ENCODE measurements at places on chromosomes 2 and 18.
A peak's percentile ranks its signal among the peaks of the same experiment; 100 is the strongest.

DNA sequence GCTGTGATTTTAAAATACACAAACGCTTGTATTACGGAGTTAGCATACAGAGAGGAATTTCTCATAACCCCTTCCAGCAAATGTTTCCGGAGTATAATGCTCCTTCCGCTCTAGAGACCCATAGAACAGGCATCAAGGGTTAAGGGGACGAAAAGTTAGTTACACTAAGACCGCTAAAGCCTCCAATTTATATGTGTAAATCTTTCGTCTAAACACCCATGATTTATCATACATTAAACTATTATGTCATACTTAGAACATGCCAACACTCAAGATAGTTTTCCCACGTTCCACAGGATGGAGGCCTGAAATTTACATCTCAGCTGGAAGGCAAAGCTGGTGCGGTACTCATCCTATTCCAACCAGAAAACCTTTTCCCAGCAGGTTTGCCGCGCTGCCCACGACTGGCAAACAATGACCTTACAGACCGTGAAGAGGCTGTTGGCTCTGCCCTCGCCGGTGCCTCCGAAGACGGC lies 650 bp downstream of the ORMDL1 start:
- DNase-seq = no peak

DNA sequence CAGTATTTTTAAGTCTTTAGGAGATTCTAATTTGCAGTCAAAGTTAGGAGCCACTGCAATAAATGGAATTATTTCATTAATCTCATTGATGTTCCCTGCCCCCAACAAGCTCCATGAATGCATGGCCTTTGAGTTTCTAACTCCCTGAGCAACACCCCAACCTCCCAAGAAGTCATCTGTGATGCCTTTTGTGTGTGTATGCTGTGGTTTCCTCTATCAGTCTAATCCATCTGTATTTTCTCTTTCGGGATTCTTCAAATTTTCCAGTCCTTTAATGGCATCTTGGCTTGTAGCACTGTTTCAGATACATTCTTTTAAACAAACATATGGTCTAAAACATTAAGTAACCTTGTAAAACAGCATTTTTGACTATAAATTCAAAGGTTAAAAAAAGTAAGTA lies 16.8 kb downstream of the SERPINB10 start:
- no peak for DNase-seq

DNA sequence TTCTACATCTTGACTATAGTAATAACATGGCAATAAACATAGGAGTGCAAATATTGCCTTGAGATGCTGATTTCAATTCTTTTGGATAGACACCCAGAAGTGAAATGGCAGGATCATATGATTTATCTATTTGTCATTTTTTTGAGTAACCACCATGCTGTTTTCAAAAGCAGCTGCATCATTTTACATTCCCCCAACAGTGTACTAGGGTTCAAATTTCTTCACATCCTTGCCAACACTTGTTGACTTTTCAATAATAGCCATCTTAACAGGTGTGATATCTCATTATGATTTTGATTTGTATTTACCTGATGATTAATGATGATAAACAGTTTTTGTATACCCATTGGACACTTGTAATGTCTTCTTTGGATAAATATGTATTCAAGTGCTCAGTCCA lies 90.8 kb downstream of the STRADB start:
- no peak for DNase-seq

DNA sequence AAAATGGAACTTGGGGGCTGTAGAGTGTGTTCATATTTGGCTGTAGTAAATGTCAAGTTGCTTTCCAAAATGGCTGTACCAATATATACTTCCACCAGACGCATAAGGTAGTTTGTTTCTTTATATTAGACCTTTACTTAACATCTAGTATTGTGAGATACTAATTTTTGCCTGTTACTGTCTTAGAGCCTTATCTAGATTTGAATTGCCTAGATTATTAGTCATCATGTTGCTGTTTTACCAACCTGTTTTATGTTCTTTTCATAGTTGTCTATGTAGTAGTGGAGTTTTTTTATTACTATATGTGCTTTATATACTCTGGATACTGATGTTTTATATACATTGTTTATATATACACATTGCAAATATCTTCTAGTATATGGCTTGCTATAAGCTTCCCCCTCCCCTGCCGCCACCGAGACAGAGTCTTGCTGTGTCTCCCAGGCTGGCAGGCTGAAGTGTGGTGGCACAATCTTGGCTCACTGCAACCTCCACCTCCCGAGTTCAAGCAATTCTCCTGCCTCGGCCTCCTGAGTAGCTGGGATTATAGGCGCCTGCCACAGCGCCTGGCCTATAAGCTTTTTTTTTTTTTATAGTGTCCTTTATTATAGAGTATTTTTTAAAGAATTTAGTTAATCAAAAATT lies 18.9 kb downstream of the SLC39A10 start:
- DNase-seq = no peak

DNA sequence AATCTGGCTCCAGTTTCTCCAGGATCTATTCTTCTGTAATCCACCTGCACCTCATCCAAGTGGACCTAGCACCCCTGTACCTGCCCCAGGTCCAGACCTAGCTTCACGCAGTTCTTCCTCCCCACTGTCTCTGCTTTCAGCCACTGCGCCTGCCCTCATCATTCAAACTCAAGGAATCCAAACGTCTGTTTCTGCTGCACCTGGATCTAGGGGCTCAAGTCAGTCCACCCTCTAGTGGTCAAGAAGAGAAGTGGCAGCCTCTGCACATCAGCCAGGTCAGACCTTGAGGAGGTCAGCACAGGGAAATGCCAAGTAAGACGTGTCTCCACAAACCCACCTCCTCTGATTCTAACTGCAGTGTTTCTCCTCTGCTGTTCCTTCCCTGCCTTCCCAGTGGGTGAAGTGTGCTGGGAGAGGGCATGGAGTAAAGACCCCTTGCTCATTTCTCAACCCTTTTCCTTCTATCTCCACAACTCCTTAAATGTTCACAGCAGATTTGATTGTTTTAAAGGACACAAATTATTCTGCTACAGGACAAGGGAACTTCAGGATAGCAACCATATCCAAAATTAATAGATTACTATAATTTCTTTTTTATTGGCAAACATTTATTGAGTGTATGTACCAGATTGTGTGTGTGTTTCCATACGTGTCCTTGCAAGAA lies 8.6 kb upstream of the RNF152 start:
- DNase-seq = no peak

GRCh38 chr18:74840492-74841167 lies 243.0 kb downstream of the ZNF407 start:
- DNase-seq = no peak

- DNase-seq = peak; percentile 9
Measured at GRCh38 chr2:38037757-38038621, 38.0 kb downstream of the CYP1B1 start.

DNA sequence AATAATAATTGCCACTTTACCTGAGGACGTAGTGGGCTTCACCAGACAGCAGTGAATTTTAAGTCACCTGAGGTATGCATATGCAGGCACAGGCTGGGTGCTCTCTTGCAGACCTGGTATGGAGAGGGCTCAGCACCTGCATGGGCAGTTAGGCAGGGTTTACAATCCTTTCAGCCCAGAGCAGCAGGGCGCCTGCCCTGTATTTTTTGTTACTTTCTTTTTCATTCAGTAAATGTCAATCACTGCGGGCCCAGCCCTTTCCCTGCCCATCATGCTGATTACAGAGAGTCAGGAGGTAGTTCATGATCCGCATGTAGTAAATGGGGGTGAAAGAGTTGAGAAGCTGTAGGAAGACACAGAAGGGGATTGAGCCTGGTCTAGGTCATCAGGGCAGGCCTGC lies 147.0 kb upstream of the ALPP start:
- no peak for DNase-seq
